Breast epithelium (tissue), 4 donors: ENCODE measurements at places on chromosomes 4 and X. TPM values are rescaled to one million over a fixed set of nuclear protein-coding genes. Genes with fewer than 3 reads are reported as not detected.

The NEUROG2 gene
- 0.33 TPM for total RNA-seq

The BTC gene
- 6.1 TPM for total RNA-seq

The DDX53 gene
- not detected for total RNA-seq

The AKAP4 gene
- total RNA-seq: not detected

The MAGEA10 gene
- not detected for total RNA-seq

The F8 gene
- total RNA-seq: 16.1 TPM

The SLC10A6 gene
- total RNA-seq: 4.0 TPM

GRCh38 chr4:186622788-186623464 lies 67.6 kb upstream of the MTNR1A start:
- H3K4me3 ChIP-seq: no peak overlapping the region
- H3K36me3 ChIP-seq: peaks cover 8% of the 10 kb centered on the region
- H3K4me1 ChIP-seq: no peaks in the 10 kb centered on the region
- DNase-seq: no peak
- H3K27me3 ChIP-seq: no peaks in the 10 kb centered on the region
- no peak overlapping the region for H3K27ac ChIP-seq

DNA sequence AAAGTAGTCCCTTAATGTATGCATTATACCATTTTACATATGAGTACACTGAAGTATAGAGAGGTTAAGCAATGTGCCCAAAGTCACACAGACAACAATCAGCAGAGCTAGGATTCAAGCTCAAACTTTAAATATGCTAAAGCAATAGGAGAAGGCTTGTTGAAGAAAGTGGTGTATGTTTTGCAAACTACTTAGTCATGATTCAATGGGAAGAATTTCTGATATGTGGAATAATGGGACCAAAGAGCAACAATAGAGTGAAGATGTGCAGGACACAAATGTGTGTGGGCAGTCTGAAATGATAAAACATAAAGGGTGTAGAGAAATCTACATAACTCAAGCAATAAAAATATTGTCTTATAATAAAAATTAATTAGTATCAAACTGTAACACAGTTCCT lies 109.0 kb upstream of the ARSJ start:
- no peaks in the 10 kb centered on the region for H3K27me3 ChIP-seq
- no peak overlapping the region for H3K4me3 ChIP-seq
- DNase-seq: no peak
- no peaks in the 10 kb centered on the region for H3K4me1 ChIP-seq
- H3K27ac ChIP-seq: no peak overlapping the region

DNA sequence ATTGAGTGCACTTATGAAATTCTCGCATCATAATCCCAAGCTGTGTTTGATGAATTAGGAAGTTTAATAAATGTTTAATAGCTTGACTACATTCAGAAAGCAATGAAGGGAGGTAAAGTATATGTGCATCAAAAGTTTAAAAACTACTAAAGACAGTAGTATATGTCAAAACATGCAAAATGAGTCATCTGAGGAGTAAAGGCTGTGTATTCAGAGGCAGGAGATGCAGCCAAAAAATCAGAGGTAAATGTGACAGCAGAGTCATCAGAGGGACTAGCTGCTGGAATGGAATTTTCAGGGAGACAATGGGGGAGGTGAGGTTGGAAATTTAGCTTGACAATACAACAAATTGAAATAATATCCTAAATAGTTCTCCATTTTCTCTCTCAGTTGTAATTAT lies 127.0 kb upstream of the FUNDC1 start:
- no peaks in the 10 kb centered on the region for H3K4me1 ChIP-seq
- no peak overlapping the region for H3K4me3 ChIP-seq
- DNase-seq: no peak
- H3K27ac ChIP-seq: no peak overlapping the region
- H3K36me3 ChIP-seq: no peaks in the 10 kb centered on the region

DNA sequence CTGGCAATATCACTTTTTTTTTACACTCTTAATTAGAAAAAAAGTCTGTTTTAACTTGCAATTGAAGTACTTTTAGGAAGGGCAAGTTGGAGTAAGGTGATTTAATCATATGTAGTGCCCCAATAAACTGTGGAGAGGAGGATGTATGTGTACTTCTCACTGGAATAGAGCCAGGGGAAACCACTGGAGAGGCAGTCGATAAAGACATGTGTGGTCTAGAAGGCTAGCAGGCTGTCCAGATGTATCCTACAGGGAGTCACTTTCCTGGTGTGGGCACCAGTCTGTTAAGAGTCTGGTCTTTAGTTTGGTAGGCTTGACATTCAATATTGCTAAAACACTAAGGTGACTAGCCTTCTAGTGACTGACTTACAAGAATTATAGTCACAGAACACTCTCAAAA lies 9.6 kb upstream of the SGMS2 start:
- H3K27me3 ChIP-seq: no peaks in the 10 kb centered on the region
- H3K4me1 ChIP-seq: no peaks in the 10 kb centered on the region
- H3K4me3 ChIP-seq: no peak overlapping the region
- no peaks in the 10 kb centered on the region for H3K36me3 ChIP-seq

- H3K4me1 ChIP-seq: peaks cover 9% of the 10 kb centered on the region
- H3K36me3 ChIP-seq: no peaks in the 10 kb centered on the region
- no peak overlapping the region for H3K4me3 ChIP-seq
- H3K27me3 ChIP-seq: peaks cover 9% of the 10 kb centered on the region
- H3K27ac ChIP-seq: peak overlapping the region; percentile 46
These were observed 38.7 kb upstream of the PDK3 start for GRCh38 chrX:24426340-24426913.

DNA sequence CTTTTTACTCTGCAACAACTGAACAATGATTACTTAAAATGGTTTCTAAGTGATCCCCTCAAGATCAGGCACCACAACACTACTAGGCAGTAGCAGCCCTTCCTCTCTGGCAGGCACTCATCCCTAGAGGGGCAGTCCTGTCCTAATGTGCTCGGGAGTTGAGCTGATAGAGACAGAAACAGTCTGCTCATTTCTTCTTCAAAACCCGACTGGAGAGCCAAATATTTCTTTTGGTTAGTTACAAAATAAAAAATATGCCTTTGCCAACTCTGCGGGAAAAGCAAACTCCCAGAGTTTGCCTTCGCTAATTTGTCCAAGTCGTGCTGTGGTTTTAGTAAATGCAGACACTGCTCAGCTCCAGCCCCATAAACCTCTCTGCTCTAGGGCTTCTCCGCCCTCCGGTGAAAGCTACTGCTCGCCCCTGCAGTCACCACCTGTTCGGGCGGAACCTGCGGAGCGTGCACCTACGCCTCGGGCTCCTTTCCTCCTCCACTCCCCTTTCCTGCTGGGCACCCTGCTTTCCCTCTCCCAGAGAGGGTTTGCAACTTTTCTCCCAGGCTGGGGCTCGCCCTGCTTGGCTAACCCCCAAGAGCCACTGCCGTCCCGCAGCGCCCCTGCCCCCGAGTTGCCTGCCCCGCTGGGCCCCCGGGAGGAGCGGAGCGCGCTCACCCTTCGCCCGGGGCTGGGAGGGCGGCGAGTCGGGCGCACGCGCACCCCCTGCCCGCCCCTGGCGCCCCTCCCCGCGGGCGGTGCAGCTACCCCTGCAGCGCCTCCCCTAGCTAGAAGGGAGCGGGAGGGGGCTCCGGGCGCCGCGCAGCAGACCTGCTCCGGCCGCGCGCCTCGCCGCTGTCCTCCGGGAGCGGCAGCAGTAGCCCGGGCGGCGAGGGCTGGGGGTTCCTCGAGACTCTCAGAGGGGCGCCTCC lies at the start of gene NPNT:
Gene NPNT (plus strand): TSS at position 812 of the 923 bp plus-strand sequence. CDS start 182 bp downstream, outside the sequence.
- no peaks in the 10 kb centered on the region for H3K4me1 ChIP-seq
- no peaks in the 10 kb centered on the region for H3K36me3 ChIP-seq
- peak within 1 kb of the TSS; percentile 69 for H3K4me3 ChIP-seq
- peak within 1 kb of the TSS; percentile 43 for H3K27ac ChIP-seq
- H3K27me3 ChIP-seq: no peaks in the 10 kb centered on the region

DNA sequence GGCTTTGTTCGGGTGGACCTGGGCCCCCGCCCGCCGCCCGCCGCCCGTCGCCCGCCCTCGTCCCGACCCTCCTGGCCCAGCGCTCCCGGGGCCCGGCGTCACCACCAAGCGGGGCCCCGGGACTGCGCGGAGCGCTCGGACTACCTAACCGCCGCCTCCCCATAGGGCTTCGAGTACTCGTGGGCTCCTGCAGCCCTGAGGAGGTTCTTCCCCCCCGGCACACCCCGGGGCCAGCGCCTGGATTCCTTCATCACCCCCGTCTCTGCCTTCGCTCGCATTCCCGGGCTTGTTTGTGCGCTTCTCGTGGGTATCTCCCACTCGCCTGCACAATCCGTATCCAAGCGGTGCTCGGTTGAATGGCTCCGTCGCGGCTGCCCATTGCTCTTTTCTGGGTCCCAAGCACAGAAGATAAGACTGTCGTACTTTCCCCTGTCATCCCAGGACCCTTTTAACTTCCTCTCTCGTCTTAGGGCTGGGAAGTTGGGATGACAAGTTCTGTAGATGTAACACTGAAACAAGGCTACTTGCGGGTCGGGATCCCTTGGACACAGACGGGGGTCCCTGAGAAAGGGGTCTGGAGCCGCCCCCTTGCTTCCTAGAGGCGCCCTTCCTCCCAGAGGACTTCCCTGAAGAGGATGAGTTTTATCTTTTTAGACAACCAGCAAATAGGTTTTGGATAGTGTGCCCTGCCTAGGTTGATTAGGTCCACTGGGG lies 565 bp downstream of the MOB1B start:
- H3K4me1 ChIP-seq: no peaks in the 10 kb centered on the region
- H3K36me3 ChIP-seq: no peaks in the 10 kb centered on the region
- peak overlapping the region; percentile 92 for H3K27ac ChIP-seq
- DNase-seq: no peak

DNA sequence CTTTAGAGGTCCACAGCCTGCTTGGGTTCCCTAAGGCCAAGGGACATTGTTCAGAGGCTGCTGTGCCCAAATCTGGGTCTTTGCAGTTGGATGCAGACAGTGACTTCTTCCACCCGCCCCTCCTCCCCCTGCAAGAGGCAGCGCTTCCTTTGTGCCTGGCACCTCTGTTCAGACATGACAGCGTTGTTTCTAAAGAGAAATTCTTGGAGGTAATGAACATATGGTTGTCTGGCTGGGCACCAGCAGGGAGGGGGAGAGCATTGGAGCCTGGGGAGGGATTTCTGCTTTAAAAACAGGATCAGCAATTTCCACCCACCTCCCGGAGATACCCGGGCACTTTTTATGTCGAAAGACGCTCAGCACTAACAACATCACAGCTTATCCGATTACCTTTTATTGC lies 51.5 kb downstream of the PSAPL1 start:
- no peak overlapping the region for H3K4me3 ChIP-seq
- H3K36me3 ChIP-seq: no peaks in the 10 kb centered on the region
- no peak overlapping the region for H3K27ac ChIP-seq
- DNase-seq: no peak
- no peaks in the 10 kb centered on the region for H3K27me3 ChIP-seq

DNA sequence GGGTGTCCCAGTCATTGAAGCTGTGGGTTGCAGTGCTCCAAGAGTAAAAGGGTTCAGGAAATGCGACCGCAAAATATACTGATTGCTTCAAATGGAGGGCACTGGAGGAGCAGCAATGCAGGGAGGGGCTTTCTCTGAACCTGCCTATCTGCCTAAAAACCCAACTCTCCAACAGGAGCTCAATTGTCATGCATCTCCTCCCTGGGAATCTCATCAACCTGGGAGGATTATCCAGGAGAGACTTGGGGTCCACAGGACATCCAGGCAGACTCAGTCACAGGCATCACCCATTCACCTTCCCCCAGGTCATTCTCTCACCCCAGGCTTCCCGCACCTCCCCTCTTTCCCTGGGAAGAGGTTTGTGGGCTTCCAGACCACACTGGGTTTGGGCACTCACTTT lies 38.2 kb upstream of the TLR3 start:
- no peaks in the 10 kb centered on the region for H3K27me3 ChIP-seq
- peak overlapping the region; percentile 67 for H3K27ac ChIP-seq
- peaks cover 3% of the 10 kb centered on the region for H3K4me1 ChIP-seq
- H3K4me3 ChIP-seq: no peak overlapping the region
- no peak for DNase-seq
- no peaks in the 10 kb centered on the region for H3K36me3 ChIP-seq

- H3K27ac ChIP-seq: no peak overlapping the region
- H3K4me1 ChIP-seq: no peaks in the 10 kb centered on the region
- H3K36me3 ChIP-seq: no peaks in the 10 kb centered on the region
- DNase-seq: no peak
These were observed 79.4 kb downstream of the LUZP4 start for GRCh38 chrX:115368876-115369275.

DNA sequence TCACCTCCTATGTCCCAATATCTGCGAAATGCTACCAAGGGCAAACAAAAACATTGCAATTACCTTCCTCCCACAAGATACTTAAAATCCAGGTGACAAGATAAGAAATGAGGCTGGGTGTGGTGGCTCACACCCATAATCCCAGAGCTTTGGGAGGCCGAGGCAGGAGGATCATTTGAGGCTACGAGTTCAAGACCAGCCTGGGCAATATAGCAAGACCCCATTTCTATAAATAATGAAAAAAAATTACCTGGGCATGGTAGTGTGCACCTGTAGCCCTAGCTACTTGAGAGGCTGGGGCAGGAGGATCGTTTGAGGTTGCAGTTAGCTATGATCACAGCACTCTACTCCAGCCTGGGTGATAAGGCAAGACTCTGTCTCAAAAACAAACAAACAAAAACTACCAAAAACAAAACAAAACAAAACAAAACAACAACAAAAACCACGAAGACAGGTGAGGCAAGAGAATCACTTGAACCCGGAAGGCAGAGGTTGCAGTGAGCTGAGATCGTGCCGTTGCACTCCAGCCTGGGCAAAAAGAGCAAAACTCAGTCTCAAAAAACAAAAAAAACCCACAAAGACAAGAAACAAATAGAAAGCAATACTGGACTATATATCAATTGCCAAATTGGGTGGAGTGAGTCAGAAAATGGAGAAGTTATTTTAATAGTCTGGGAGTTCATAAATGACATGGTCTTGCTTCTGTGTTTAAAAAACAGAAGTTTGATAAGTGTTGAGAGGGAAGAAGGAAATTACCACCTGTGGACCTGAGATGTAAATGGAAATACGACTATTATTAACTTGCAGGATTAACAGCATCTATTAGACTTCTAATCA lies 176.5 kb downstream of the FBXW7 start:
- no peak overlapping the region for H3K4me3 ChIP-seq
- no peaks in the 10 kb centered on the region for H3K27me3 ChIP-seq
- no peaks in the 10 kb centered on the region for H3K4me1 ChIP-seq
- no peak for DNase-seq
- H3K36me3 ChIP-seq: no peaks in the 10 kb centered on the region

DNA sequence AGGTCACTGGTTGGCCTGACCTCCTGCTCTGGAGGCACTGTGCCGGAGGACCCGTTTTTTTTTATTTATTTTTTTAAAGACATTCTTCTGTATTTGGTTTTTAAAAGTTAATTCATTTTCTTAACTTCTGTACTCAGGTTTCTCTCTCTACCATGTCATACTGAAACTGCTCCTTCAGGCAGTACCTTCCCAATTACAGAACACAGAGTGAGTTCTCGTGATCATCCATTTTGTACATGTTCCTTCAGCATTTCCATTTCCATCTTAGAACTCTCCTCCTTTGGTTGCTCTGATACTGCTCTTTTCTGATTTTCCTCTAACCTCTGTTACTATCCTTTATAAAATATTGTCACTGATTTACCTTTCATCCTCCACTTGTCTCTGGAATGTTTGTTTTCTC lies 17.9 kb downstream of the UBE2K start:
- no peaks in the 10 kb centered on the region for H3K27me3 ChIP-seq
- H3K4me3 ChIP-seq: no peak overlapping the region
- no peak for DNase-seq
- no peak overlapping the region for H3K27ac ChIP-seq
